ENCODE measurements at places on chromosomes 12 and 14.

DNA sequence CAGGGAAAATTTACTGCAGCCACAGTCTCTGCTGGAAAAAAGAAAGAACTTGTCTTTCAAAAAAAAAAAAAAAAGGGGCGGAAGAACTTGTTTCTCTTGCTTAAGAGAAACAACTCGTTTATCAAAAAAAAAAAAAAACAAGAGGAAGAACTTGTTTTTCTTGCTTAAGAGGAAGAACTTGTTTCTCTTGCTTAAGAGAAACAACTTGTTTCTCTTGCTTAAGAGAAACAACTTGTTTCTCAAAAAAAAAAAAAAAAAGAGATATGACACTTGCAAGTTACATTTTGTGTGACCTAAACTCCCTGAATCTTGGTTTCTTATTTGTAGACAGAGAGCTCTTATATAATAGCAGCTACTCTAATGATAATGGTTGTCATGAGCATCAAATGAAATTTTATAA is 44.7 kb upstream of the USP15 start:
- no peak for ATAC-seq

GRCh38 chr14:28102001-28102400 is 664.6 kb upstream of the FOXG1 start:
- ATAC-seq: no peak

DNA sequence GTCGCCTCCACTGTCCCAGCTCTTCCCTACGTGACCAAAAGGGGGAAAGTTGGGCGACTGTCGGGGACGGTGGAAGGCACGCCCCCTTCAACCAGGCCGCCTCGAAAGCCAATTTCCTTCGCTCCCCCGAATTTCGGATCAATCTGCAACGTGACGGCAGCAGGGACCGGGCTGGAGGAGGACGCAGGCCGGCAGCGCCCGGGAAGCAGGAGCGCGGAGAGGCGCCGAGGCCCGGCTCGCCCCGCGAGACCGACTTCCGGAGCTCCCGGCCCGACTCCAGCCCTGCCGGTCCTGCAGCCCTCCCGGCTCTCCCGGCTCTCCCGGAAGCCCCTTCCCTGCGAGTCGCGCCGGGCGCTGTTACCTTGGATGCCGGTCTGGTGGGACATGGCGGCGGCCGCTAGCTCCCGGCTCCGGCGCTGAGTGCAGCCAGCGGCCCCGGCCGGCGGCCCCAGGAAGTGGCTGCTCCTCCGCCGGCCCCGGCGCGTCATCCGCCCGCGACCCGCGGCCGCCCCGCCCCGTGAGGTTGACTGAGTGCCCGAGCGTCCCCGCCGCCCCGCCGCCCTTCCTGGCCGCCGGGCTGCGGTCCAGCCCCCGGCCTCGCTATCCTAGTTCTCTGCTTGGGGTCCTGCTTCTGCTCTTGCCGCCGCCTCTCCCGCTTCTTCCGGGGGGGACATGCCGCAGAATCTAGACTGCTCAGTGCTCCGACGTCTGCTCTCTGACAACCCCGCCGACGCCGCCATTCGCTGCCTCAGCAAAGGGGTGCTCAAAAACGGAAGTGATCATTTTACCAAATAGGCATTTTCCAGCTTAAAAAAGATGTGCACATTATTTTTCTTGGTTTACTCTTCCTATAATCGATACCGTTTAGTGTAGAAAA is at the start of gene TWF1:
TWF1 (minus strand) TSS at position 458 of the 877 bp plus-strand sequence; CDS start at position 386, 72 bp downstream.
- ATAC-seq: peak; percentile 96

- no peak for ATAC-seq
Observed at GRCh38 chr12:96248136-96248931, 54.2 kb downstream of the ELK3 start.

GRCh38 chr14:67705211-67705610 is 3.5 kb downstream of the RDH12 start:
- ATAC-seq: no peak

- ATAC-seq: no peak
Observed at GRCh38 chr12:122117979-122118378, 39.4 kb downstream of the MLXIP start.

DNA sequence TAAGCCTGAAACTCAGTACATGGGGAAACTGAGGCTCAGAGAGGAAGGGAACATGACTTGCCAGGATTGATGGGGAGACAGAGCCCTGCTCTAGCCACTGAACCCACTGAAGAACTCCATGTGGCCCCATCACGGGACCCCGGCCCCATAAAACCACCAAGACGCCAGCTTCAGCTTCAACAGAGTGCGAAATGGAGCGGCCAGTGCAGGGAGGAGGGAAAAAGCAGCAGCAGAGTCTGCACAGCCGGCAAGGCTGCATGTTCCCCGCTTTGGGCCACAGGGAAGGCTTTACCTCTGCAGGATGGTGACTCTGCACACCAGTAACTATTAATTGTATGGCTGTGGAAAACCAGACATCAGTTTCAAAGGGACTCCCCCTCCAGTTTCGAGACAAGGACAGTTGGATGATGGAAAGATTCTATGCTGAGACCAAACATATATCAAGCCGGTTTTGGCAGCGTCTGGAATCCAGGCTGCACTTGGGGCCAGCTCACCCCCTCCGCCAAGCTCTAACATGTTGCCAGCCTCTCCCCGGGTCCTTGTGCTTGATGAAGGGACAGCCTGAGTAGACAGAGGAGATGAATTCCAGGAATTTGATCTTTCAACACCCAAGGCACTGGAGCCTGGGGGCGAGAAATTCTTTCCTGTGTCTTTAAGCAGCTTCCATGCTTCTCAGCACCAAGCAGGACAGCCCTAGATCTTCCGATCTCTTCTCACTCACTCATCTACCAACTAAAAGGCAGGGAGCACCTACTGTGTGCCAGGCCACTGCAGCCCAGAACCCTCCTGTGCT is 55.7 kb upstream of the BCL11B start:
- peak; percentile 29 for ATAC-seq

DNA sequence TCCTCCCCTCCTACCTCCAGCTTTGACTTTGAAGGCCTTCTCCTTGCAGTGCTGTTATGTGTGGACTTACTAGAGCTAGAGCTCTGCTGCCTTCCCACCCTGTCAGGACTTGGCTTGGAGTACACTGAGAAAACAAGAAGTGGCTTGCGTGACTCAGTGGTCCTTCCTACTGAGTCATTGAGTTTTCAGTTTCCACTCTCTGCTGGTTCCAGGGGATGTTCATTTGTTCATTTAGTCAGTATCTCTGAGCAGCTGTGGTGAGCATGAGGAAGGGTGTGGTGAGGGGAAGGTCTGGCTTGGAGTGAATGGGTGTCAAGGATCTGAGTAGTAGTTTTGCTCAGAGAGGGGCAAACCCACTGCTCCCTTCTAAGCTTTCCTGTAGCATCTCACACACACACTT is 17.2 kb upstream of the ELK3 start:
- ATAC-seq: no peak

DNA sequence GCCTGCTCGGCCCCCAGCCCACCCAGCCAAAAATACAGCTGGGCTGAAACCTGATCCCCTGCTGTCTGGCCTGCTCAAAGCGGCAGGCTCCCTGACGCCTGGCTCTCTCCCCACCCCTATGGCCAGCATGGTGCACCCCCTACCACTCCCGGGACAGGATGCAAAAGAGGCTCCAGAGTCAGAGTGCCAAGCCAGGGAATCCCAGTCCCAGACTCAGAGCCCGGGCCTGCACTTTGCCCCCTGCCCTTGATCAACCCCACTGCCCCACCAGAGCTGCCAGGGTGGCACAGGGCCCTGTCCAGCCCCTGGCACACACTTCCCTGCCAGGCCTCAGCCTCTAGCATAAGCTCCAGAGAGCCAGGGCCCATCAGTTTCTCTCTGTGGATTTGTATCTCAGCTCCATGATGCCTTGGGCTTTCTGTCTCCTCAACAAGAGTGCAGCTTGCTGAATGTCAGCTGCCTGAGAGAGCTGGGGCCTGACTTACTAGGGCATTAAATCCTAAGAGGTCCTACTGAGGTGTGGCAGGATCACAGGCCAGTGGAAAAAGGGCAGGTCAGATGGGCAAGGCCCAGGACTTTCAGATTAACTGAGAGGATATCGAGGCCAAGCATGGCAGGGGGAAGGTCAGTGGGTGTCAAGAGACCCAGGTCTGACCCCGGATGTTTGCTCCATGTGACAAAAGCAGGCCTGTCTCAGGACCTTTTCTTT is 13.9 kb downstream of the ACVRL1 start:
- no peak for ATAC-seq

DNA sequence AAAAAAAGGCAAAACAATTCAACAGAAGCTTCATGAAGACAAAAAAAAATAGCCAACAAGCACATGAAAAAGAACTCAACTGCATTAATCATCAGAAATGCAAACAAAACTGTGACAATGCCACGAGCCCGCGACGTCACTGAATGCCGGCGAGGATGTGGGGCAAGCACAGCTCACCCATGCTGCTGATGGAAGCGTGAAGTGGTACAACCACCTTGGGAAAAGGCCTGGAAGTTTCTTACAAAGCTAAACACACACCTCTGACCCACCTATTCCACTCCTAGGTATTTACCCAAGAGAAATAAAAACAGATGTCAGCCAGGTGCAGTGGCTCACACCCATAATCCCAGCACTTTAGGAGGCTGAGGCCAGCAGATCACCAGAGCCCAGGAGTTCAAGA is 10.5 kb downstream of the BTBD6 start:
- no peak for ATAC-seq

GRCh38 chr12:28223858-28224257 is 33.6 kb downstream of the CCDC91 start:
- ATAC-seq: no peak

- peak; percentile 66 for ATAC-seq
Observed at GRCh38 chr14:90368946-90369721, 27.7 kb upstream of the CALM1 start.

- no peak for ATAC-seq
Observed at GRCh38 chr14:87055007-87055406, 938.0 kb downstream of the GALC start.

GRCh38 chr12:72271451-72272090 is 599 bp upstream of the TRHDE start:
- peak; percentile 77 for ATAC-seq

DNA sequence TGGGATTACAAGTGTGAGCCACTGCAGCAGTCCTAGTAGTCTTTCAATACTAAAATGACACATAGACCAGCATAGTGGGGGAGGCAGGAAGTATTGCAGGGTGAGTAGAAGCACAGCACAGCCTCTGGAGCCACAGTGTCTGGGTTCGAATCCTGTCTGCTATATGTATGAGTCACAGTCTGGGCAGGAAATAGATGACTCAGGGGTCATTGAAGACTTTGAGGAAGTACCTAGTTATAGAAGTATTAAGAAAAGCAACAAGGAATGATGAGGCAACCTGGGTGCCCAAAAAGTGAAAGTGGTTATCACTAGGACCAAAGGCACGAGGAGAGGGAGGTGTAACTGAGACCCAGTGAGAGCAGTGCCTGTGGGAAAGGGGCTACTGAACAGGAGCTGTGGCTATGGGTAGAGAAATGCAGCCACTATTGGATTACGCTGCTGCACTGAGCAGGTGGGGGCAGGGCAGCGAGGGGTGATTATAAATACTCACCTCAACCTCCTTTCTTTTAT is 124.0 kb downstream of the PDE3A start:
- ATAC-seq: peak; percentile 68

GRCh38 chr12:20778969-20779368 is 31.5 kb upstream of the SLCO1B3 start:
- no peak for ATAC-seq

DNA sequence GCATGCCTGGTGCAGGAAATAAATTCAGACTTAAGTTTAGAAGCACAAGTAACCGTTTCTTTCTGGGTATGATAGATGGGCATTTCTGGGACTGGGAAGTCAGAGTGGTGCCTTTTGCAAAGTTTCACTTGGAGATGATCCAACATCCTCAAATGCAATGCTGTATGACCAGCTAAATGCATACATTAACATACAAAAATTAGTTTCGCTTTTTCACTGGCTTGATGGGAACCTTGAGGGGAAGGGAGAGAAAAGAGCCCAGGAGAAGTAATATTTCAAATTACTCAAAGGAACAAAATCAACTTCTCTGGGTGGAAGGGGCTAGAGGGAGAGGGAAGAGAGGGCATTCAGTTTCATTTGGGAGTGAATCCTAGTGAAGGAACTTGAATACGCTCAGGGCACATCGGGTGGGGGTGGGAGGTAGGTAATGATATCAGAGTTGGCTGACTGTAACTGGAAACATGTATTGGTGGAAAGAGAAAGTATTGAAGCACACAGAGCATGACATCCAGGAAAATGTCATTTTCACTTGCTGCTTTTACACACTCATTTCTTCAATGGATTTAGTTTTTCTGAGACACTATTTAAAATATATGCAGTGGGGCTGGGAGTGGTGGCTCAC is 175.5 kb downstream of the PTPRO start:
- peak; percentile 37 for ATAC-seq

DNA sequence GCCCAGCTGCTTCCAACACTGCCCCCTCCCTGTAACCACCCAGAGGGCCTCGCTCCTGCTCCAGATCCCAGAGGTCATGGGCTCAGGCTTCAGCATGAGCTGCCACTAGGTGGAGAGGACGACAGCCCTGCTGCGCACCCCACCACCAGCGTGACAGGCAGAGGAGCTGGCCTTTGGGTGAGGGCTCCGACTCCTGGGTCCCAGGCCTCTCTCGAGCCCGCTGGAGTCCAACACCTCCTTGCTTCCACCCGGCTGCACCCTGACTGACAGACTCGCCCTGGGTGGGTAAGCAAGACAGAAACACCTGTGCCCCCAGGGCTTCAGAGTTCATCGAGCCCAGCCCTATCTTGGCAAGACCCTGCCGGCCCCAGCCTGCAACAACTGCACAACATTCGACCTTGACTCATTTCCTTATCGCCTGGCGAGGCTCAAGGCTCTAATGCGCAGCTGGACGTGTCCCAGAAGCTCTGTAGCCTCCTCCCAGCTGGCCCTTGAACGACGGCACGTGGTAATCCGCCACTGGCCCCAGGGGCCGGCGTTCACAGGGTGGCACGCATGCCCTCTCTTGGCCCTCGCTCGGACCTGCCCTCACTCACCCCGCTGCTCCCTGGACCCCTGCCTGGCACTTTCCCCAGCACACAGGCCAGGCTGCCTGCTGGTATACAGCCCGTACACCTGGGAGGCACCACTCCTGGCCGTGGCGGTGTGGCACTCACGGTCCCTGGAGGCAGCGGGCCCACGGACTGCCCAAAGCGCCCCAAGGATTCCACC is 28.0 kb downstream of the VPS37B start:
- ATAC-seq: peak; percentile 17

GRCh38 chr12:9829982-9830381 is 2.7 kb downstream of the KLRF1 start:
- ATAC-seq: no peak

DNA sequence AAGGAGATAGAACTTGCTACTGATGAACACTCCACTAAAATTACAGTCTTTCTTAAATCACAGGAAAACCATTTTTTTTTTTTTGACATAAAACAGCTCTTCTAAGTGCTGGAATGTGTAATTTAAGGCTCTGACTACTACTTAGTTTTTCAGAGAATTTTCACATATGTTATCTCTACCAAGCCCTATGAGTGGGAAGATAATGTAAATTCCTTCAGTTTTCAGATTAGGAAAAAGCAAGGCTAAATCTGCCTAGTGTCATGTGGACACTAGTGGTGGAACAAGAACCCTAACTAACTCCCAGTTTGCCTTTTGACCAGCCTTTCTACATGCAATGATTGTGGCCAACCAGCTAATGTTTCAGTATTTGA is 37.3 kb upstream of the CSRP2 start:
- ATAC-seq: peak; percentile 56

GRCh38 chr12:101299346-101299745 is 19.4 kb downstream of the UTP20 start:
- no peak for ATAC-seq

GRCh38 chr12:101889211-101889752 is 11.9 kb downstream of the DRAM1 start:
- ATAC-seq: no peak

Data from SK-N-SH treated with all-trans-retinoic acid at 6 μM for 48 hours (cell line).